ENCODE measurements at places on chromosomes 12 and 14.

DNA sequence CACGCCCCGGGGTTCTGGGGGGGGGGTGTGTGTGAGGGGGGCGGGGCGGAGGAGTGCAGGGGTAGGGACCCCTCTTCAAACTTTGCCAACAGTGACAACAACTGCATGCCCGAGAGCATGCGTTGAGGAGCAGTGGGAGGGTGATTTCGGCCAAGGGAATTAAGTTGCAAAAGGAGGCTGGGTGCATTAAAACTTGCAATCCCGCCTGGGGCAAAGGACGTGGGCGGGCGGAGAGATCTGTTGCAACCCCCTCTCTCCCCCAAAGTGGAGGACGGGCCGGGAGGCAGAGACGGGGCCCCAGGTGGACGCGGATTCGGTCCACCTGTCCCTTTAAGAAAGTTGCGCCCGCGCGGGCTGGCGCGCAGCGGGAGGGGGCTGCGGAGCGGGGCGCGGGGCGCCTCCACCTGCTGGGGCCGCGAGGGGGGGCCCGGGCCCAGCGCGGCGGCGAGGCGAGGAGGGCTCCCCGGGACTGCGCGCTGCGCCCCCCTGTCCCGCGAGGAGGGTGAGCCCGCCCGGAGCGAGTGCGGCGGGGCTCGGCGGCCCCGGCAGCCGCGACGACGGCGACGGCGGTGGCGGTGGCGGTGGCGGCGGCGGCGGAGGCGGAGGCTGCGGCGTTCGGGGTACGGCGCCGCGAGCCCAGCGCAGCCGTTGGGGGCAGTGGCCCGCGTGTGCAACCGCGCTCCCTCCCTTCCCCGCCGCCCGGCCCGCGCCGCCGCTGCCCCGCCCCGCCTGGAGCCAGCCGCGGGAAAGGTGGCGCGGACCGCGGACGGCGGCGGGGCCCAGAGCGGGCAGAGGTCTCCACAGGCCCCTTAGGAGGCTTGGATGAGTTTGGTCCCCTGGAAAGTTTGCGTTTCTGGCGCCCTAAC is 530 bp upstream of the FOXN4 start:
- DNase-seq = no peak

DNA sequence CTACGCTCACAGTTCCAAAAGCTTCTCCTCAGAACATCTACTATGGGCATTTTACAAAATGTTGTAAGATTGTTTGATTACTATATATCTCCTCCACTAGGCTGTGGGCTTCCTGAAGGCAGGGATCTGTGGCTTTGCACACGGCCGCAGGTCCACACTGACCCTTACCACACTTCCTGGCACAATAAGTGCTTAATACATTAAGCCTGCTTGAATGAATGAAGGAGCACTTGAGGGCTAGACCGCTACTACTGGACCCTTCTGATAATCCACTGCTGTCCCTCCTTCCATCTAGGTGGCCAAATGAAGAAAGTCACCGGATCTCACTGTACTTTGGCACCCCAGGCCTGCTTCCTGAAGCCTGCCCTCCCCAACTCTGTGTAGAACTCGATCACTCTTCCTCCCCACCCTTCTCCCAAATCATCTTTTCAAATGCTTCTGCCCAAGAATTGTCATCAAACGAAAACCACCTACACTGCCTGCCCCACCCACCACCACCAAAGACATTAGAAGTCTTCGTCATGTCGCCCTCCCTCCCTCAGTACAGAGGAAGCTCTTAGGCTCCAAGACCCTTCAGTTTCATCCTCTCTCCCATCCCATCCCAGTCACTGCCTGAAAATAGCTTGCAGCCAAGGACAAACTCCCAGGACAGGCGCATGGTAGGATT is 596 bp upstream of the ZBTB39 start:
- no peak for DNase-seq

GRCh38 chr14:100692859-100693558 is 33.7 kb upstream of the DLK1 start:
- DNase-seq = peak; percentile 94

- peak; percentile 65 for DNase-seq
Measured at GRCh38 chr12:15754233-15754632, 35.0 kb downstream of the EPS8 start.
